ENCODE measurements at places on chromosomes 7 and 10. TPM values are rescaled to one million over a fixed set of nuclear protein-coding genes. Genes with fewer than 3 reads are reported as not detected.

- peak; percentile 65 for DNase-seq
These were observed 1.1 kb downstream of the KIAA1217 start for GRCh38 chr10:24209946-24210491.

The VSTM4 gene
- total RNA-seq = 0.12 TPM

- DNase-seq = no peak
These were observed 18.0 kb upstream of the NPVF start for GRCh38 chr7:25246306-25246705.

The PALD1 gene
- 0.10 TPM for total RNA-seq

GRCh38 chr7:40582539-40582938 lies 447.7 kb downstream of the SUGCT start:
- no peak for DNase-seq

GRCh38 chr10:126598009-126598408 lies 72.5 kb downstream of the C10orf90 start:
- DNase-seq = peak; percentile 45

The WNT8B gene
- total RNA-seq = not detected

GRCh38 chr10:19412531-19412930 lies 363.9 kb downstream of the MALRD1 start:
- DNase-seq = peak; percentile 29

DNA sequence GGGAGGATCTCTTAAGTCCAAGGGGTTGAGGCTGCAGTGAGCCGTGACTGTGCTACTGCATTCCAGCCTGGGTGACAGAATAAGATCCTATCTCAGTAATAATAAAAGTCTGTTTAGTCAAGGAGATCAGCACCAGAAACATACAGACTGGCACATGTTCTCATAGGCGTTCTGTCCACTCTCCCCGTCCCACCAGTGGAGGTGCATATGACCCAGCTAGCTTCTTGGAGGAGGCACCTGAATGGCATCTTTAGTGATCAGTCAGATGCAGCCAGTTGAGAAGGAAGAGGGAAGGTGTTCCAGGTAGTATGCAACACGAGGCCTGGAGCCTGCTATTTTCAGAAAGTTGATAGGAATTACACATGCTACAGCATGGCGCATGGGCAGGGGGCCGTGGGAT lies 45.3 kb upstream of the SVIL start:
- DNase-seq = no peak

GRCh38 chr7:132307465-132307864 lies 268.8 kb downstream of the PLXNA4 start:
- no peak for DNase-seq

DNA sequence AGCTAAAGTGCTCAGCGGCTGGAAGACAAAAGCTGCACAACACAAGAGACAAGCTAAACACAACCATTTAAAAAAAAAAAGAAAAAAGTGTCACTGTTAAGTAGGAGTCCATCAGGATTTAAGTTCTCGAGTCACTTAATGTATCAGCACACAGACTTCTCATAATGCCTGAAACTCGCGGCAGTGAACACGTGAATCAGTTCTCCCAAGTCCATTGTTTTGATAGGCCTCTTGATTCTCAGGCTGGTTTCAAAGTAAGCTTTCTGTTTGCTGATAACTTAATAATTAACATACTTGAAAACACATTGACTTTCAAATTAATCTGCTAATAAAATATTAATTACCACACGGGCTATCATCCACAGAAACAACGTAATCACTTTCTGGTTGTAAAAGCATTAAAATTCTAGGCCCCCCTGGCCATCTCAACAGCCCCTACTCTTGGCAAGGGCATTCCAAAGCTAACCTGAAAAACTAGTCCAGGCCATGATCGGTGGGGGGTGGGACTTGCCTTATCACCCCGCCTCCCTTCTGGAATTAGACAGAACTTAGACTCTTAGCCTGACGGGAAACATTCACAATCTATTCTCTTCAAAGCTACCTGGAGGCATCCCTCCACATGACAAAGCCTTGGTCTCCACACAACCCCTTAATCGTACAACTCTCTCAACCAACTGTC lies 129.0 kb downstream of the DIP2C start:
- no peak for DNase-seq

- peak; percentile 2 for DNase-seq
These were observed 6.8 kb upstream of the ASB15 start for GRCh38 chr7:123594813-123595241.

DNA sequence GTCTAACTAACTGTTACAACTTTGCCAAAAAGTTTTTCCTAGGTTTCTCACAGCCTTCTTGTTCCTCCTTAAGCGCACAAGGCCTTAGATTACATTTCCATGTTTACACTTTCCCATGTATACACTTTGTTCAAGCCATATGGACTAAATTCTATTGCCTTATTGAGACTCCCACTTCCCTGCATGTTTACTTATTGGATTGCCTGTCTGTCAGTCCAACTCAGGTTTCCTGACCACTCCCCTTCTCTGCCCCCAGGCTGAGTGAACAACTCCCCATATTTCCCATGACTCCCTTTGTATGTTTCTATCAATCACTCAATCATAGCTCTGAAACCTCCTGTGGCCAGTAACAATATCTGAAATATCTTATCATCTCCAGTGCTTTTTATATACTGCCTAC lies 43.0 kb downstream of the SLC25A40 start:
- no peak for DNase-seq

- no peak for DNase-seq
These were observed 149.4 kb upstream of the NPS start for GRCh38 chr10:127399668-127400067.

GRCh38 chr7:336810-337566 lies 47.0 kb downstream of the FOXL3 start:
- DNase-seq = no peak

DNA sequence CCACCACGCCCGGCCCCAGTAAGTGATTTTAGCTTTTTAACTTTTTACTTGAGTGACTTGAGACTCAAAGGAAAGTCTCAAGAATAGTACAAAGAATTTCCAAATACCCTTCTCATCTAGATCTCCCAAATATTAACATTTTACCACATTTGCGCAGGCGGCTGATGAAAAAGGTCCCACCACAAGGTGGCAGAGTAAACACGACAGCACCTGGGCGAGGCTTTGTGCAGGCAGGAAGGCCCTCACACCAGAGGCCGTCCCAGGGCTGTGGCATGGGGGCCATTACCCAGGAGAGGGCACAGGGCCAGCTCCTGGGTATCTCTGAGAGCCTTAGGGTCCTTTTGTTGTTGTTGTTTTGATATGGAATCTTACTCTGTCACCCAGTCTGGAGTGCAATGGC lies 50.0 kb upstream of the WIPI2 start:
- peak; percentile 34 for DNase-seq

All from RPMI7951 (cell line).